ENCODE measurements at places on chromosomes 4 and X.

GRCh38 chrX:138775517-138775916 is 64.0 kb upstream of the FGF13 start:
- DNase-seq = no peak

GRCh38 chr4:98527534-98528269 is 130.7 kb downstream of the TSPAN5 start:
- no peak for DNase-seq

DNA sequence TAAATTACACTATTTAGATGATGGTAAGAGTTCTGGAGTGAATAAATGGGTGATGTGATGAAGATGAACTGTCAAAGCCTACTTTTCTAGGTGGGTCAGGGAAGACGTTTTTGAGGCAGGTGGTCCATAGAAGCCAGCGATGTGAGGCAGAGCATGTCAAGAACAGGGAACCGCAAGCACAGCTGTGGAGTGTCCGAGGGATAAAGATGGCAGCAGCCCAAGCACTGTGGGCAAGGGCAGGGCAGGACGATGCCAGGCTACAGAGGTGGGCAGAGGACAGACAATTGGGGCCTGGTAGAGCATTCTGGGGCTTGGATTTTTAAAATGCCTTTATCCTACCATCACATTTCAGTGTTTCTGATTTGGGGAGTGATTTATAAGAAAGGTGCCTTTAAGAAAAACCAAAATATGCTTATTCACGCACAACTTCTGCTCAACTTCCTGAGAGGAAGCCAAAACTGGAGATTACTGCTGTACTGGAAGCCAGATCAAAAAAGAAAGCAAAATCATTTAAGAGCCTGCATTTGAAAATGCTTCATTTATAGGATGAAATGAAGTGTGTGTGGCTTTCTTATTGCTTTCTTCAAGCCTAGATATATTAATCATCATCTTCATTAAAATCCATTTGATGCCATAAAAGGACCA is 119.0 kb upstream of the WDR17 start:
- DNase-seq = no peak

- DNase-seq = no peak
Observed at GRCh38 chrX:39427492-39427891, 626.2 kb downstream of the MID1IP1 start.

GRCh38 chrX:71496476-71496875 is 36.4 kb upstream of the OGT start:
- DNase-seq = no peak

- no peak for DNase-seq
Observed at GRCh38 chr4:16659079-16659478, 239.4 kb downstream of the LDB2 start.

DNA sequence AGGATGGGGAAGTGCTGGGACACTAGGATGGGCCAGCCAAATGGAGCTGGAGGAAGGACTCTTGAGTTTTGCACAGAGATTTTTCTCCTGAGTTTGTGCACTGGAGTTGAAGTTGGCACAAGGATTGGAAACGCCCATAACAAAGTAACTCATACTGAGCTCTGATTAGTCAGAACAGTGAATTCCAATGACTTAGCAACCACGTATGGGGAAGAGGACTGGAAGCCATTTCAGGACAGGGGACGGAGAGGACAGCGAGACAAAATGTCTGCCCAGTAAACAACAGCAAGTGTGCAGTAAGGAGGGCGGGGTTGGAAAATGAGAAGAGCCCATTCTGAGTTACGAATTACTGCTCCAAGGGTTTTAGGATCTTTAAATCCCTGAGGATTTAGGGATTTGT is 5.9 kb downstream of the RIPPLY1 start:
- no peak for DNase-seq

GRCh38 chr4:41257906-41258305 is 1.2 kb downstream of the UCHL1 start:
- DNase-seq = no peak

DNA sequence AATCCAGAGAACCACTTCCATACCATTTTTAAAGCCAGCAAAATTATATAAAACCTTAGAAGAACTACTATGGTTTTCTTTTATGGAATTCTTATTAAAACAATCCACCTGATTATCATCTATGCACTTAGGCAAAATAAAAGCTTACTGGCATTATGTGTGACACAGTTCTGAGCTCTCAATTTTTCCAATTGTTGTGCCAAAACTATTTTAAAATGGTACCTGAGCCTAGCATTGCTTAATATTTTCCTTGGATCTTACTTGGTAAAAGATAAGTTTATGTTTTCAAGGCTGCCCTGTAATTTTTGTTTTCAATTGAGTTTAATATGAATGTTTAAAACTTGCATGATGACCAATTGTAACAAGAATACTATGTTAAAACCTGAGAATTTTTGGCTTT is 201.3 kb downstream of the MAD2L1 start:
- DNase-seq = no peak

- DNase-seq = no peak
Observed at GRCh38 chr4:90733211-90733610, 606.0 kb downstream of the CCSER1 start.

DNA sequence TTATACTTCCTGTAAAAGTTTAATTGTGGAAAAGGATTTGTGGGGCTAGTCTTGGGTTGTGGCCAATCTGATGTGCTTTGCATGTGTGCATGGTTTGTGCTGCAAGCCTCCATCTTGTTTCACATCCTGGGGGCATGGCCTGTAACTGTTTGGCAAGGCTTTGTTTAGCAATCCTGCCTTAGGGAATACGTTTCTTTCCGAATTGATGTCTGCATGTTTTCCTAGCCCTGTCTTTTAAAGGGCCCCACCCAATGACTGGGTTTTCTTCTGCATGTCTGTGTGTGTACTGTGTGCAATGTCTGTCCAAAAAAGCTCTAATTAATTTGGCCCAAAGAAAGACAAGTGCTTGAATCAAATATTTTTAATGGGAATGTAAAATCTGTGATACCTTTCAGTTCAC is 74.6 kb upstream of the MID1IP1 start:
- DNase-seq = no peak
